RPMI7951 (cell line): ENCODE measurements at places on chromosomes 1 and 21.

- DNase-seq = no peak
These were observed 1.7 kb downstream of the TFF3 start for GRCh38 chr21:42313501-42313969.

- DNase-seq = no peak
These were observed 16.0 kb upstream of the GBP1 start for GRCh38 chr1:89081005-89081404.

GRCh38 chr1:160542303-160542945, 19.4 kb upstream of the SLAMF6 start:
- DNase-seq = no peak

DNA sequence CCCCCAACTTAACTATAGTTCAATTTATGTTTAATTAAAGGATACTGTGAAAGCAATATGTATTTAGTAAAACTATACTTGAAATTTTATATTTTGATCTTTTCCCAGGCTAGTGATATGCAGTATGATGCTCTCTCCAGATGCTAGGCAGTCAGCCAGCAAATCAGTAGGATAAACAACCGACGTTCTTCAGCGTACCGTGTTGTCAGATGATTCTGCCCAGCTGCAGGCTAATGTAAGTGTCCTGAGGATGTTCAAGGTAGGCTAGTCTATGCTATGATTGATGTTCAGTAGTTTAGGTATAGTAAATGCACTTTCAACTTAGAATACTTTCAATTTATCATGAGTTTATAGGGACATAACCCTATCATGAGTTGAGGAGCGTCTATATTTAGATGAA, 762.6 kb downstream of the MRPL39 start:
- no peak for DNase-seq

DNA sequence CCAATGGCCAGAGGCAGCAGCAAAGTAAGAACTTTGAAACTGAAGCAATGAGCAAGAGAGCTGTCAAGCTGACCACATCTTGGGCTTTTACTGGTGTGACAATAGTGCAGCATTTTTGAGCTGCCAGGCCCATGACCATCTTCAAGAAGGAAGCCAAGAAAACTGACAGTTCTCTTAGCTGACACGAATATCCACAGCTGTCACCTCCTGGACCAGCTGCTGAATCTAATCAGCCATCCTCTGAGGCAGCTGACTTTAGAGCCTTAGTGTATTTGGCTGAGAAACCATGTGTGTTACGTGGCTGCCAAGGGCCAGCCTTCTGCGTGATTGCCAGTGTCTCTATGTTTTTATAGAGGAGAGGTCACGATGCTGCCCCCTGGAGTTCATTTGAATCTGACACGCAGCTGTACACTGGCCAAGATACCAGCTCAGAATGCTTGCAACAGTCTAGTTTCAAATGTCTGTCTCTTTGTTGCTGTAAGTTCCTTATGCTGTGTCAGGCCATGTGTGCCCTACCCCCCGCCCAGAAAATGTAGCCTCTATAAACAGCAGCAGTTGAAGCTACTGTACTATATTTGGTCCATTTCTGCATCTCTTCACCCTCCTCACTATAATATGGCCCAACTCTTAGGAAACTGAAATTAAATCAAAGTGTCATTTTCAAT, 39.7 kb downstream of the PALMD start:
- DNase-seq = peak; percentile 89

DNA sequence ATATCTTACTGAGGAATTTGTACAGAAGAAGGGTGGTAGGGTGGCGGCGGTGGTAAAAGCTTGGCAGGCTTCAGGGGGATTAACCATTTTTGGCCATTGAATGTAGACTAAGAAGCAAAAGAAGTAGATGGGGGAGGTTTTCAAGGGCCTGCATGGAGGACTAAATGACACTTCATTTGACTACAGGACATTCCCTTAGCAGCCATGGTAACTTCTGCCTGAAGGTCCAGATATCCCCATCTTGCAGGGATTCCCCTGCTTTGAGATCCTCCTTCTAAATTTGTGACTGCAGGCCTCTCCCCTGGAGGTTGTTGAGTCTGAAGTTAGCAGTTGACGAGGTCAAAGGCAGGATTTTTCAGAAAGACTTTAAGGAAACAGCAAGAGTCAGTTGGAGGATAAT, 4.8 kb downstream of the VASH2 start:
- DNase-seq = no peak

- DNase-seq = peak; percentile 94
These were observed 26.9 kb downstream of the UCK2 start for GRCh38 chr1:165854101-165854845.

DNA sequence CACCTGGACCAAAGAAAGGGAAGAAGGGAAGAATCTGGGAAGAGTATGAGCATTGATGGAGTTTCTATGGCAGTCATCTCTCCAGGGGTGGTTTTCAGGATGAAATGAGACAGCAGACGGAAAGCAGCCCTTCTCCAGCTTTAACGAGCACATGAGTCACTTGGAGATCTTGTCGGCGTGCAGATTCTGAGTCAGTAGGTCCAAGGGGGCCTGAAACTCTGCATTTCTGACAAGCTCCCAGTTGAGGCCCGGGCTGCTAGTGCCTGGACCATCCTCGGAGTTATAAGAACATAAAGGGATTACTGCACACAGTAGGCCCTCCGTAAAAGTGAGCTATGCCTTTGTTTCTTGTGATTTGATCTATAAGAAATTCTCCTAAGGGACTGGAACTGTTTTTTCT, 17.6 kb downstream of the HSPG2 start:
- DNase-seq = peak; percentile 76

- DNase-seq = no peak
These were observed 184.8 kb upstream of the RAB4A start for GRCh38 chr1:229086091-229086490.

GRCh38 chr1:228865627-228866330, 130.5 kb downstream of the RHOU start:
- no peak for DNase-seq

- DNase-seq = peak; percentile 48
These were observed 20.7 kb upstream of the ZC3H12A start for GRCh38 chr1:37453647-37454046.

- no peak for DNase-seq
These were observed 18.4 kb upstream of the COL6A1 start for GRCh38 chr21:45963232-45963570.

- no peak for DNase-seq
These were observed 31.0 kb upstream of the IFI16 start for GRCh38 chr1:158978730-158979129.

GRCh38 chr1:28104866-28105467, 16.6 kb upstream of the EYA3 start:
- DNase-seq = peak; percentile 53

- peak; percentile 50 for DNase-seq
These were observed 500.5 kb downstream of the SETD4 start for GRCh38 chr21:35559829-35560225.
